ENCODE measurements at places on chromosomes 6 and 20. TPM values are rescaled to one million over a fixed set of nuclear protein-coding genes. Genes with fewer than 3 reads are reported as not detected.

The SYCP2 gene
- total RNA-seq: 0.74 TPM

The GABRR1 gene
- total RNA-seq: not detected

The SPDEF gene
- total RNA-seq: not detected

The ARMC12 gene
- total RNA-seq: 0.45 TPM

The AVP gene
- total RNA-seq: not detected

The CDK5RAP1 gene
- 17.7 TPM for total RNA-seq

Measured in fibroblast of the aortic adventitia (primary cell).